Lung (tissue), 17 donors: ENCODE measurements at places on chromosomes 2 and 18. TPM values are rescaled to one million over a fixed set of nuclear protein-coding genes. Genes with fewer than 3 reads are reported as not detected.

CFC1 gene
- total RNA-seq, result 9.1 TPM

GRCh38 chr2:26850505-26850904, 2.6 kb downstream of the DPYSL5 start:
- no peaks in the 10 kb centered on the region for H3K4me1 ChIP-seq
- peaks cover 3% of the 10 kb centered on the region for H3K27me3 ChIP-seq
- no peaks in the 10 kb centered on the region for H3K36me3 ChIP-seq

DNA sequence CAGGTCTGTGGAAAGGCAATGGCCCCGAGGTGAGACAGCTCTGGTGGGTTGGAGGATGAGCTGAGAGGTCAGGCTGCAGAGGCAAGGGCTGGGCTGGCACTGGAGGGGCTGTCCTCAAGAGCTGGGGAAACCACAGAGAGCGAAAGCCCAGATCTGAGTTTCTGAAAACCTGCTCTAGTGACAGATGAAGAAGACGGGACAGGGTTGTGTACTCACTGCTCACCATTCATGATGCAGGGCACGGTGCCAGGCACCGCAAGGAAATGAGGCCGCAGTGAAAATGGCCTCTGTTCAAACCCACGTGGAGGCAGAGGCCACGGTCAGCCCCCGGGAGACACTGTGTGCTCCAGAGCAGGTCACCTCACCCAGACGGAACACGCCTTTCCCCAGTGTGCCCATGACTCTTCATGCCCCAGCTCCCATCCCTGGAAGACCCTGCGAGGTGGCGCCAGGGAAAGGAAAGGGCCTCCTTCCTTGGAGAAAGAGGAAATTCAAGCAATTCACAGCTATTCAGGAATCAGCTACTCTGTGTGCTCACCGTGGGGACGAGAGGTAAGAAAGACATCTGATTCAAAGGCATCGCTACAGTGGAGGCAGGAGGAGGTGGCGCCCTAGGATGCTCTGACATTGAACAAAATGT, 24.3 kb upstream of the ID2 start:
- H3K27ac ChIP-seq, result no peak overlapping the region
- H3K4me3 ChIP-seq, result no peak overlapping the region
- DNase-seq, result no peak
- no peaks in the 10 kb centered on the region for H3K36me3 ChIP-seq

- no peak overlapping the region for H3K4me3 ChIP-seq
- H3K27ac ChIP-seq, result no peak overlapping the region
- no peaks in the 10 kb centered on the region for H3K36me3 ChIP-seq
- H3K27me3 ChIP-seq, result no peaks in the 10 kb centered on the region
Observed at GRCh38 chr2:8547284-8548064, 134.4 kb upstream of the ID2 start.

DNAH7 gene
- 32.9 TPM for total RNA-seq

MLPH gene
- 295 TPM for total RNA-seq

CTAGE1 gene
- 0.06 TPM for total RNA-seq

TET3 gene
- 19.2 TPM for total RNA-seq

CD226 gene
- total RNA-seq, result 6.3 TPM

DNA sequence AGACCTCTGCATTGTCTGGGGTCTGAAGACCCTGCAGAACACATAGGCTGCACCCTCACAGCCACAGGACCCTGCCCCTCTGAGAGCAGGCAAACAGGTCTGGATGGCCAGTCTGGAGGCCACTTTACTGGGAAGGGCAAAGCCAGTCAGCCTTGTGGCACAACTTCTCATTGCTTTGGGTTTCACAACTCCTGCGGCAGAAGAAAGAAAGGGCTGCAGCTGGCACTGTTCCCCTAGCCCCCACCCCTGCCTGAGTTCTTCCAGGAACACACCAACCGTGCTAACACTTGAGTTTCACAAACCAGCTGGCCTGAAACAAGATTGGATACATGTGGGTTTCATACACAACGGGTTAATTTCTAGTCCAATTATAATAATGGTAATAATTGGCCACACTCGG, 276.5 kb upstream of the MGAT5 start:
- no peak overlapping the region for H3K27ac ChIP-seq
- H3K4me1 ChIP-seq, result no peaks in the 10 kb centered on the region
- no peaks in the 10 kb centered on the region for H3K27me3 ChIP-seq
- no peaks in the 10 kb centered on the region for H3K36me3 ChIP-seq
- H3K4me3 ChIP-seq, result no peak overlapping the region

GRCh38 chr18:58539659-58540380, 89.1 kb downstream of the ALPK2 start:
- H3K36me3 ChIP-seq, result no peaks in the 10 kb centered on the region
- no peak overlapping the region for H3K27ac ChIP-seq
- H3K4me1 ChIP-seq, result peaks cover 6% of the 10 kb centered on the region
- no peak overlapping the region for H3K4me3 ChIP-seq
